CD4-positive, alpha-beta T cell treated with Interleukin-17A for 1 hour (primary cell): ENCODE measurements at places on chromosomes 3 and 15.

GRCh38 chr15:74123131-74123429, 7.3 kb upstream of the ISLR2 start:
- no peak for DNase-seq

- no peak for DNase-seq
Measured at GRCh38 chr3:187906416-187906815, 161.1 kb upstream of the BCL6 start.

DNA sequence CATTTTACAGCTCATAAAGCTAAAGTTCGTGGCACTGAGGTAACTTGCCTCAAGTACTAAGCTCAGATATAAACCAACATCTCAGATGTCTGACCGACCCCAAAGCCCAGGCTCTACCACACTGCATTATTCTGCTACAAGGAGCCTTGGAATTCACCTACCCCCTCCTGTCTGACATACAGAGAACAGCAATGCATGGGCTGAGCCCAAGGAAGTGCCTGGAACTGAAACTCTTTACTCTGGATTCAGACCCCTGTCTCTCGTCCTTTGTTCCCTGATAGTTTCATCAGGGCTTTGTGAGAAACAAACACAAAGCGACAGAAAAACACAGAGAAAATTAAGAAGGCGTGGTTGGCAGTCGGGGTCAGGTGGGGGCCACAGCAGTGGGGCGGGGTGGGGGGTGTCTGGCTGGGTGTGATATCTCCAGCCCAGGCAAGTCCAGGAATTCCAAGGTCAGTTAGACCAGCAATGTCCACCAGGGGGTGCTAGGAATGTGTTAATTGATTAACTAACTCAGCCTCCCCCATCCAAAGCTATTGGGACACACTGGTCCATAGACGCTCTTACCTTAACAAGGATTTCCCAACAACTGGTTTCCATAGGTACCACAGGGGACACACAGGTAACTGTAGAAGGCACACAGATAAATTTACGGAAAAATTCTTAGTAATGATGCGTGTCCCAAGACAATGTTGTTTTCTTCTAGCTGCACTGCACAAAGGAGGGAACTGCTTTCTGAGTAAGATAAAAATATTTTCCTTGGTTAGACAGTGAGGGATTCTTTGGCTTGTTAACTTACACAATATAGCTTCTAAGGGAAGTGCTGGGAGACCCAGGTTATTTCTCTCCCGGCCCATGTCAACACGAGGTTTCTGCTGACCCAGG, 18.8 kb upstream of the SSUH2 start:
- peak; percentile 36 for DNase-seq

DNA sequence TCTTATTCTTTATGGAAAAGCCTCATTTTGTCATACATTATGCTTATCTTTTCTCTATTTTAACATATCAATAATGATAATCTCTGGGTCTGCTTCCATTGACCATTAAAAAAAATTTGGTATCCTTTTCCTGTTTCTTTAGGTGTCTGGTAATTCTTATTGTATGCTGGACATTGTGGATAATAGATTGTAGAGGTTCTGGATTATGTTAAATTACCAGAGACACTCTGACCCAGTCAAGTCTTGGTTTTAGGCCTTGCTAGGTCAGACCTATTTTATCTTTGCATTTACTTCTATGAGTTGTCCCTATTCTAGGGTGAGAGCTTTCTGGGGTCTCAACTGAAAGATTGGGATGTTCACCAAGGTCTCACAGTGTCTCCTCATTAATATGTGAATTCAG, 9.3 kb downstream of the MOBP start:
- DNase-seq = no peak

GRCh38 chr3:66267031-66267430, 46.2 kb downstream of the SLC25A26 start:
- no peak for DNase-seq

GRCh38 chr3:64992530-64993285, 304.9 kb upstream of the ADAMTS9 start:
- no peak for DNase-seq

- DNase-seq = peak; percentile 56
Measured at GRCh38 chr15:61835496-61836106, 224.6 kb downstream of the VPS13C start.

GRCh38 chr3:89368846-89369245, 261.4 kb downstream of the EPHA3 start:
- DNase-seq = no peak

- no peak for DNase-seq
Measured at GRCh38 chr3:62159709-62160092, 213.6 kb downstream of the FEZF2 start.

GRCh38 chr3:13110678-13111116, 37.5 kb upstream of the IQSEC1 start:
- DNase-seq = peak; percentile 28

- DNase-seq = peak; percentile 80
Measured at GRCh38 chr3:132726341-132726823, 4.2 kb upstream of the NPHP3 start.

DNA sequence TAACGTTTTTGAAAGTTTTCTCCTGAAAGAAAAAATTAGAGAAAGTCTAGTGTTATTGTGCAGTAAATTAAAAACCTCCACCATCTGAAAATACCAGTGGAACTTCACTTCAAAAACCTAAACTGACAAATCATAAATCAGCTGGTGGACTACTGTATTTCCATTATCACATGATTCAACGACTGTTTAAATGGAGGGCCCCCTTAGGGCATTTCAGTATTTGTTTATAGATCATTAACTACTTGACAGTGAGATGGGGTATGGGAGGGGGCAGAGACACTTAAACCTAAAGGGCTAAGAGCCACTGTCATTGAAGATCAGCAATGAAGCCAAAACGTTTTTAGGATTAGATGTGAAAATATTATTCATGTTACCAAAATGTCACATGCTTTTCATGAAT, 8.8 kb upstream of the C15orf61 start:
- no peak for DNase-seq

DNA sequence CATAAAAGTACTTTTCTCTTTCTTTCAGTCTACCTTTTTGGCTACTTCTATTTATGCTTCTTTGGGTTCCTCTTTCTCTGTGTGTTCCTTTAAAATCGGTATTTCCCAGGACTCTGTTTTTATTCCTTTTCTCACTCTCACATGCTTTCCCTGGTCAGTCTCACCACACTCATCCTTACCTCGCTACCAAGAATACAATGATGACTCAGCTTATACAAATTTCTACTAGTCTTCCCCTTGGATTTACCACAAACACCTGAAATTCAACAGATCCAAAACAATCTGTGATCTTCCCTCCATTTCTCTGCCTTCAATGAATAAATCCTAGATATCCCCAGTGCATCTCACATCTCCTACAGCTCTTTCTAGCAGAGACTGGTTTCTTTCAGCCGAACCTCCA, 52.9 kb downstream of the TUBGCP4 start:
- DNase-seq = no peak

GRCh38 chr15:29900237-29901189, 78.2 kb upstream of the TJP1 start:
- DNase-seq = no peak

GRCh38 chr3:152281133-152281713, 12.5 kb downstream of the MBNL1 start:
- DNase-seq = no peak

DNA sequence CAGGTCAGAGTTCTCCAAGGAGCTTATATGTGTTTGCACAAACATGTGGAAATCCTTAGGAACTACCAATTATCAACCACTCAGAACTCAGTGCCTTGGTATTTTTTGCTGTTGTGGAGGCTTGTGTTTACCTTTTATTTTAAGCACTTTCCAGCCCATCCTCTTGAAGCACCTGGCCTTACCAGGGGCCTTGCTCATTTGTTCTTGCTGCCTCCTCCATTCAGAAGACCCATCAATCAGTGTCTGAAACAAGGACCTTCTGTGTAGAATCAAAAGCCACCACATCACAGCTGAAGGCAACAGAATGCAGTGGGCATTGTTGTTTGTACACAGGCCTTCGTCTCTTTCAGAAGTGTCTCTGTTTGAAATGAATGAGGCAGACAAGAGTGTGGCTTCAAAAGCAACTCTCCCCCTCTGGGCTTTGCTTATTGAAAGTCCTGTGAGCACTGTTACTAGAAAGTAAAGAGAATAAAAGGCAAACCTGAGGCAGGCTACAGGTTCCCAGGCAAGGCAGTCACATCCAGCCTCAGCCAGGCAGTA, 24.5 kb upstream of the LIPC start:
- DNase-seq = no peak

GRCh38 chr3:128473737-128474136, 7.0 kb upstream of the DNAJB8 start:
- no peak for DNase-seq
